Stimulated activated CD4-positive, alpha-beta T cell treated with anti-CD3 and anti-CD28 coated beads, Interleukin-12 subunit alpha, Interleukin-12 subunit beta, amount 100 ng/mL, for 4 hours (primary cell): ENCODE measurements at places on chromosomes 1 and 21.
A peak's percentile ranks its signal among the peaks of the same experiment; 100 is the strongest.

GRCh38 chr1:222995236-222995580, 147.8 kb downstream of the TLR5 start:
- DNase-seq, result no peak

DNA sequence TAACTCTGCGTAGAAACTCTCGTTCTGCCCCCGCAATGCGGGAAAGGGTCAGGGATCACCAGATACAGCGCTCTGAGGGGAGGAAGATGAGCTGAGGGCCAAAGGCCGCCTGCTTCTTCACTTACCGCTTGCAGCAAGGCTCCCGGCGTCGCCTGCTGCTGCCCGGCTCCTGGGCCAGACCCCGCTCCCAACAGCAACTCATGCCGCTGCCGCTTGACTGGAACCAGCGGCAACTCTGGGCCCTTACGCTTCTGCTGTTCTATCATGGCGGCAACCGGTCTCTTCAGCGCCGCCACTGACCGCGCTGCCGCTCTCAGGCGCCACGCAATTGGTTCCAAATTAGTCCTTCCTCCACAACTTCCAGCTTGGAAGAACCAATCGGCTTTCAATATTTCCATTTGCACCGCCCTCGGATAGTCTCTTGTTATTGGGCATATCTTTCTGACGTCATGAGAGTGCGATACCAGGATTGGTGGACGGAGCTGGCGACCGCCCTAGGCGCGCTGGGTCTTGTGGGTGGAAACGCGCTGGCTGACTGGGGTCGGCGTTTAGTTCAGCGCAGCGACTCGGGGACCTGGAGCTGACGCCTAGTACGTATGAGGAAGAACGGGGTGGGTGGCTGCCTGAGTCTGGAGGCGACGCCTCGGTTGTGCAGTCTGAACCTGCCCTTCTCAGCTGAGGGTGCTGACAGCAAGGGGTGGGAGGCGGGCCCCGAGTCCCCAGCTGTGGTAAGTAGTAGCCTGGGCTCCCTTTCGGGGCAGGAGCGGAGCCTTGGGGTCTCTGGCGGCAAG, at the start of the genes SNRNP40 and ZCCHC17:
Gene SNRNP40, minus strand, starts transcription at position 303 of the 791 bp plus-strand sequence. Its CDS starts 37 bp downstream, at position 266.
Gene ZCCHC17, plus strand, starts transcription at position 547 of the 791 bp plus-strand sequence. CDS start 13,067 bp downstream, outside the sequence.
- peak; percentile 82 for DNase-seq

GRCh38 chr1:43522776-43523480, 7.8 kb upstream of the PTPRF start:
- no peak for DNase-seq

DNA sequence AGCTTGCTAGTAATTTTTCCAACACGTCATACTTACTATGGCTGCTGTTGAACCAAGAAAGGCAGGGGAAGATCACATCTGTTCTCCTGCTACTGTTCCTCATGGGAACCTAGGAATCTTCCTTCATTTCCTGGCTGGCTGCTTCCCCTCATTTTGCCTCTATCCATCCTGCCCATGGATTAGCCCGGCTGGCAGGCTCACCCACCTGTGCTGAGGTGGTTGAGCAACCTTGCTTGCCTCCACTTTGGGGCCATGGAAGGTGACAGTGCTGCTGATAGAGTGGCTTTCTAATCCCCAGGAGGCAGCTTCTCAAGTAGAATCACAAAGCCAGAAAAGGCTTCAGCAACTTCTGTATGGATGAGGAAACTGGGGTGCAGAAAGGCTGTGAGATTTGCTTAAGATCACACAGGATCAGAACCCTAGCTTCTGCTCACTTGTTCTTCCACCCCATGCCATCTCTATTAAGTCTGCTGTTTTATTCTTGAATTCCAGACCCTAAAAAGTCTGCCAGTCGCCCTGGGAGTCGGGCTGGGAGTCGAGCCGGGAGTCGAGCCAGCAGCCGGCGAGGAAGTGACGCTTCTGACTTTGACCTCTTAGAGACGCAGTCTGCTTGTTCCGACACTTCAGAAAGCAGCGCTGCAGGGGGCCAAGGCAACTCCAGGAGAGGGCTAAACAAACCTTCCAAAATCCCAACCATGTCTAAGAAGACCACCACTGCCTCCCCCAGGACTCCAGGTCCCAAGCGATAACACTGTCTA, 6.2 kb upstream of the BMP8A start:
- no peak for DNase-seq

- no peak for DNase-seq
These were observed 61.9 kb upstream of the ADAM30 start for GRCh38 chr1:119958223-119958622.

GRCh38 chr1:215719552-215719951, 152.4 kb downstream of the KCTD3 start:
- no peak for DNase-seq
